Kidney tubule cell (primary cell): ENCODE measurements at places on chromosomes 13 and 19.

- no peak for DNase-seq
Measured at GRCh38 chr13:90084684-90085290, 1262.7 kb upstream of the MIR17HG start.

DNA sequence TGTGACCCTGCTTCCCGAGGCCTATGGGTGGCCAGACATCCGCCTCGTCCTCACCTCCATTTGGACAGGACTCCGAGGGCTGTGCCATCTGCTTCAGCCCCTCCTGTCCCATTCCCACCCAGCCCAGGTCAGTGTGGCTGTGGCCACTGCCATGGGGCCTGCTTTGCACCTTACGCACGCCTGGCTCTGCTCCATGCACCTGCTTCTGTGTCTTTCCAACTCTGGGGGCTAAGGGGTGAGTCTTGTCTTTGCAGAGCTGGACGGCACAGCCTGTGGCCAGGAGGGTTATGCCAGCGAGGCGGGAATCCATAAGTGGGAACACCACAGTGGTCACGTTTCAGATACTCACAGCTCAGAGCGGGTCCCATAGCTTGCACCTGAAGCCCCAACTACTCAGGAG is 5.2 kb upstream of the ZNF554 start:
- no peak for DNase-seq

- DNase-seq: no peak
Measured at GRCh38 chr19:41584931-41585330, 9.0 kb downstream of the CEACAM21 start.

GRCh38 chr19:35911173-35911572 is 3.1 kb upstream of the TYROBP start:
- no peak for DNase-seq

GRCh38 chr13:72122661-72123255 is 255.8 kb upstream of the DACH1 start:
- DNase-seq: no peak

GRCh38 chr13:51832471-51833152 is 12.4 kb downstream of the TMEM272 start:
- no peak for DNase-seq

DNA sequence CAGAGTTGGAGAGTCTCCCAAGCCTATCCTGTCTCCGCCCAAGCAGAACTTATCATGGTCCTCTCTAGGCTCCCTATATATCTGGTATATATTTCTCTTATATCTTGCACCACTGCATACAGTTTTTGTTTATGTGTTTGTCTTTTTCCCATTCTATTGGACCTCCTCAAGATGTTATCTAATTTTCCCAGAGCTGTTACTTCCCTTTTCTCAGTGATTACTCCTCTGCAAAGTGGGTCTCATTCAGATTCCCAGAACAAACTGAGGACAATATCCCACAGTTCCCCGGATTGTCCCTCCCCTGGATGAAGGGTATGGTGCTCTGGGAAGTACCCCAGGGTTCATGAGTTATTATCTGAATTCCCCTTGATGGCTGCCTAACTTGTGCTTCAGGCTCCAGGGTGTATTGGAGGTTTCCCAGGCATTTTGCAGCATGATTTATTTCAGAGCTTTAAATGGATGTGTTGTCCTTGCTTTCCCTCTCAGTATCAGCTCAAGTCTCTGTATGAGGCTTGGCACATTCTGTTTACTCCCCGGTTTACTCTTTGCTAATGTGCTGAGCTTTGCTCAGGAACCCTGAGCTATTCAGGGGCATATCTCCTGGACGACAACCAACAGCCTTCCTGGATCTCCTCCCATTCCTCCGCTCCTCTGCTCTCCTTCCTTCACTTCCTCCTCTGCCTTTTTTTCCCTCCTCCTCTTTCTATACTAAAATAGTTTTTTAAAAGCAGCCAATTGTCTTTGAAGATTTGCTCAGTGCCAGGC is 329.3 kb downstream of the SPRY2 start:
- DNase-seq: no peak
